ENCODE measurements at places on chromosomes 12 and 14.

- DNase-seq: no peak
Observed at GRCh38 chr14:22152161-22152870, 436.7 kb downstream of the DAD1 start.

DNA sequence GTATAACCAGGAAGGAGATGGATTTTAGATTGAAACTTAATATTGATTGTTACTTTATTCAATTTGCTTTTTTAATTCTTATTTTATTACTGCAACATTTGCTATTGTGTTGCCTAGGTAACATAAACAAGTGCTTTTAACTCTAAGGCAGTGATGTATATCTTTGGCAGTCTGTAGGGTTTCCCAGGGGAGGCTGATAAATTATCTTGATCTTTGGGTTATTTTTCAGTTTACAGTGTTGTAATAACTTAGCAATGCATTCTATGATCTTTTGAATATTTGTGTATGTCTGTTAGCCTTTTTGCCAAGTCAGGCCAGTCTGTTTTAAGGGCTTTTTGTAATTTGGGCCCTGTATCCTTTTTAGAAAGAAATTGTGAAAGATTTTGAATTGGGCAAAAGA lies 7.8 kb upstream of the DTD2 start:
- peak; percentile 33 for DNase-seq

- peak; percentile 19 for DNase-seq
Observed at GRCh38 chr12:4287325-4288211, 14.0 kb downstream of the CCND2 start.

GRCh38 chr14:103527408-103528145 lies 1.4 kb upstream of the TRMT61A start:
- DNase-seq: peak; percentile 38

DNA sequence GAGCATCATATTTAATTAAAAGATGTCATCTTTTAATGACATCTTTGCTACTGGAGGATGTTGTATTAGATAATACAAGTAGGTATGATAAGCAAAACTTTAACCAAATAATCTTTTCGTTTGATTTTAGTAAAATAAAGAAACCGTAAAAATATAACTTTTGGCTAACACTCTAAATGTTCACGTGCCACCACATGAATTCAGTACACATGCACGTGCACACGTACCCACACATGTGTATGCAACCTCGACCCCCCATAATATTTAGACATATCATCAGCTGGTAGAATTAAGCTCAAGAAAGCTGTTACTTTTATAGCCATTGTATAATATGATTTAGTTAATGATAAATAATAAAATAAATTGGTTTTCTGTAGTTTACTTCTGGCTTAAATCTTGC lies 566.6 kb upstream of the FBXO33 start:
- DNase-seq: no peak

- no peak for DNase-seq
Observed at GRCh38 chr14:96792003-96792402, 5.2 kb upstream of the VRK1 start.

- no peak for DNase-seq
Observed at GRCh38 chr12:95830335-95831089, 28.2 kb upstream of the SNRPF start.

GRCh38 chr14:99908653-99909250 lies 115.5 kb downstream of the EML1 start:
- DNase-seq: no peak

GRCh38 chr12:123748661-123749060 lies 13.4 kb upstream of the DNAH10 start:
- DNase-seq: peak; percentile 25

- DNase-seq: no peak
Observed at GRCh38 chr12:53514628-53515290, 7.5 kb upstream of the NPFF start.

GRCh38 chr12:49046129-49046895 lies 14.3 kb downstream of the KMT2D start:
- DNase-seq: no peak

DNA sequence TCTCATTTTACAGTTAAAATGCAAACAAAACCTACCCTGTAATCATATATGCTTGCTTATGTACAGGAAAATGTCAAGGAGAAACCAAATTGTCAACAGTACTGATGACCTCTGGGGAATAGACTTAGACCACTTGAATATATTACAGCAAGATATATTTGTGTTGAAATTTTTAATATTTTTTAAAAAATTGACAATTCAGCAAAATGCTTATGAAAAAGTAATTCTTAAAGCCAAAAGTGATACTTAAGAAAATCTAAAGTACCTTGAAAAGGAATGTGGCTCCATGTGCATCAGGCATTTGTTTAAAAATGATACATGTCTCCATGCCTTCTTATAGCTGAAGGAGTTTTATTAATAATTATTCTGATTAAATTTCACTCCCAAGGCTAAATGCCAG lies 49.2 kb downstream of the PTPN21 start:
- no peak for DNase-seq

DNA sequence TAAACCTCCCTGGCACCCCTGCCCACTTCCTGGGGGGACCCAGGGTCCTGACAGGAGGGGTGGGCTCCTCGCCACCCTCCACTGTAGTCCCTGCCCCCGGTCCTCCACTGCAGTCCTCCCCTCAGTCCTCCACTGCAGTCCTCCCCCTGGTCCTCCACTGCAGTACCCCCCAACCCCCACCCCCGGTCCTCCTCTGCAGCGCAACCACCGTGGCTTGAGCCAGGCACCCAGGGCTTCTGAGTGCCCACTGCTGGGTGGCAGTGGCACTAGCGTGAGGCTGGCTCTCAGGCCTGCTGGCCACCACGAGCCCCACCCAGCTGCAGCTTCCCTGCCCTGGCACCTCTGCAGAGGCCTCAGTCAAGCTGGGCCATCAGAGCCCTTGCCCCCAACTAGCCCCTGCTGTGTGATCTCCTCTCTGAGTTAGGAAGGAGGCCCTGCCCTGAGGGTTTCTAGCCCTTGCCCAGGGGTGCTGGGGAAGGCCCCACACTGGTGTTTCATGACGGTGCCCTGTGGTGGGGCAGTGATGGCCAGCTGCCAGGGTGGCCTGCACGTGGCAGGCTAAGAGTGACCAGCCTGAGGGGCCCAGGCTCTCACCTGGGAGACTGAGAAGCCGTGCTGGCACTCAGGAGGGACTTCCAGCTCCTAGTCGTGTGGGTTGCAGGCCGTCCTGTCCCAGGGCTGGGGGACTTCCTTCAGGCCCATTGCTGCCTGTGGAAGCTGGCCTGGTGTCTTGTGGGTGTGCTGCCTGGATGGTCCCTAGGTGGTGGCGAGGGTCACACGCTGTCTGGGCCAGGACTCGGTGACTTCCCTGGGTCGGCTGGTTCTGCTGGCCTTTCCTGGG lies 9.7 kb downstream of the CEP170B start:
- DNase-seq: no peak

GRCh38 chr12:81081726-81082125 lies 3.8 kb downstream of the ACSS3 start:
- no peak for DNase-seq

GRCh38 chr12:70260646-70261045 lies 17.4 kb downstream of the CNOT2 start:
- DNase-seq: no peak

- DNase-seq: no peak
Observed at GRCh38 chr14:80419345-80419744, 208.0 kb upstream of the DIO2 start.

- peak; percentile 20 for DNase-seq
Observed at GRCh38 chr12:93440043-93440835, 1.5 kb downstream of the UBE2N start.

DNA sequence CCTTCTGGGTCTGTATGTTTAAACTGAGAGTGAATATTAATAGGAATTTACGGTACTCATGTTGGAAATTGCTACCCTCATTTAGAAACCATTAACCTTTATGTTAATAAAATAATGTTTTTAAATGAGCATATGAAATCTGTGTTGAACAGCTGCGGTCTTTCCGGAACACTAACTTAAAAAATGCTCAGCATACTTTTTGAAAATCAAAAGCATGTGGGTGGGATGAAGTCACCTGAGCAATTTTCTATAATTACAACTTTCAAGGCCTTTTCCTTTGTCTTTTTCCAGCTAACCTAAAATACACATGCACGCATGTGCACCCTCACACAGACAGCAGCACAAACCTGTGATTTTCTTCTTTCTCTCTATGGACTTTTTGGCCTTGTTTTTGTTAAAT lies 39.8 kb downstream of the BORCS5 start:
- DNase-seq: no peak

DNA sequence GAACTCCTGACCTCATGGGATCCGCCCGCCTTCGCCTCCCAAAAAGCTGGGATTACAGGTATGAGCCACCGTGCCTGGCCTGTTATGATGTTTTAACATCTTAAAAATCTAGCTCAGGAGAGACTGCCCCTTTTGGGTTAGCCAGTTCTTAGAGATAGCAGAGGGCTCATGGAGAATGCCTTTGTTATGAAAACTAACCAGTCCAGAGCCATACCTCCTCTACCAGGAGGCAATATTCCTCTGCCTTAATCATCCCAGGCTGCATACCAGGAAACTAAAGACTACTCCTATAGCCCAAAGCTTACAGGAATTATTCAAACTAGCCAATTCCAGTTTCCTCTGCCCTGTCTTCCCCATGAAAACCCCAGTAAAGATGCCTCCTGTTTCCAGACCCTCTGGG lies 96.0 kb upstream of the MDM1 start:
- peak; percentile 59 for DNase-seq

- no peak for DNase-seq
Observed at GRCh38 chr12:21438643-21439042, 1.2 kb downstream of the PYROXD1 start.

GRCh38 chr12:110689281-110690126 lies 589 bp upstream of the HVCN1 start:
- peak; percentile 43 for DNase-seq

GRCh38 chr12:55933799-55934742 lies 3.1 kb downstream of the DGKA start:
- DNase-seq: peak; percentile 20

DNA sequence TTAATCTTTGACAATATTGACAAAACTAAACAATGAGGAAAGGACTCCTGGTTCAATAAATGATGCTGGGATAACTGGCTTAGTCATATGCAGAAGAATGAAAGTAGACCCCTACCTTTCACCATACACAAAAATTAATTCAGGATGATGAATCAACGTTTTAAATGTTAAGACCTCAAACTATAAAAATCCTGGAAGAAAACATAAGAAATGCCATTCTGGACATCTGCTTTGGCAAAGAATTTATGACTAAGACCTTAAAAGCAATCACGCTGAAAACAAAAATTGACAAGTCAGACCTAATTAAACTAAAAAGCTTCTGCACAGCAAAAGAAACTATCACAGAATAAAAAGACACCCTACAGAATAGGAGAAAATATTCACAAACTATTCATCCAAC lies 97.4 kb downstream of the LMNTD1 start:
- peak; percentile 76 for DNase-seq

DNA sequence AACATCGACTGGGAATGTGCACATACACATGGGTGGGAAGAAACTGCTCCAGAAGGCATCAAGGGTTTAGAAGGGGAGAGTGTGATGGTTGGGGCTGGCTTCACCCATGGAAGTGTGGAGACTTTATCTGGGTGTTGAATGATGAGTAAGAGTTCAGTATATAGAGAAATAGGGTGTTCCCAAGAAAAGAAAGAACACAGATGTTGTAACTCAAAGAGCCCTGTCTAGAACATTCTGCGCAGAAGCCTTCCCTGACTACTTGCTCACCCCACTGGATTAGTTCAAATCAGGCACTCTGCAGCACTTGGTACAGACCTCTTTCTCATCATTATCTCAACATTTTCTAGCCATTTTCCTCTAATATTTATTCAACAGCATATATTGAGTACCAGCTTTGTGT lies 491.7 kb downstream of the SNAPC1 start:
- DNase-seq: no peak

DNA sequence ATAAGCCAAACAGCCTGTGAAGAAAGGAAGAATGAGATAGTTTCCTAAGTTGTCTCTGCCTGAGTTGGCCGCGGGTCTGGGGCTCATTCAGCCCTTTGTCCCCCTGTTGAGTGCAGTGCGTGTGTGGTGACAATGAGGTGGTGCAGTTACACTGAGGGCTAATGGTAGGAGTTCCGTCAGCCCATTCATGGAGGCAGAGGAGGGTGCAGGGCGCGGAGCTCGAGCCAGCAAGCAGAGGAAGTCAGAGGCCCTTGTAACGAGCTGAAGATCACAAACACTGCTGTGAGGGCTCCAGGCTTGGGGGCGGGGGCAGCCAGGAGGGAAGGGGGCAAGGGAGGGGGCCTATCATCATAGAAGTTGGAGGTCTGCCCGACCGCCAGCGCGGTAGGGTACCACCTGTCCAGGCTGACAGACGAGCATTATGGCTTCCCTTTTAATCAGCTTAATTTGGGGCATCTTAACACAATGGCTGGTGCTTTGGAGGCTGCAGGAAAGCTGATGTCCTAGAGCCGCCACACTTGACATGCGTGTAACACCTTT lies 20.5 kb downstream of the CCND2 start:
- DNase-seq: no peak

DNA sequence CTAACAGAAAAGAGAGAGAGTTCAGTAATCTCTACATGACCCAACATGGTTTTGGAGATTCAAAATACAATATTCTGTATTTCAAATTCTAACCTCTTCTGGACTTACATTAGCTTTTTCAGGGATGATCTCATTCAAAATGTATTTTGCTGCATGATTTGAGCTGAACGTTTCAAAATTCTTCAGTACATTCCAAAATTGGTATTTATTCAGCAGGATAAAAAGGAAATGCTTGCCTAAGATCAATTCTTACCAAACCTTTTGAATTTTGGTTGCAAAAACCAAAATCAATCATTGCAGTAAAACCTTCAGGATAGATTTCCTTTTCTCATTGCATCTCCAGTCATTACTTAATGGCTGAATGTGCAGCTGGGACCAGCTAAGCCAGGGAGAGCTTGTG lies 1761.3 kb upstream of the SEL1L start:
- no peak for DNase-seq

DNA sequence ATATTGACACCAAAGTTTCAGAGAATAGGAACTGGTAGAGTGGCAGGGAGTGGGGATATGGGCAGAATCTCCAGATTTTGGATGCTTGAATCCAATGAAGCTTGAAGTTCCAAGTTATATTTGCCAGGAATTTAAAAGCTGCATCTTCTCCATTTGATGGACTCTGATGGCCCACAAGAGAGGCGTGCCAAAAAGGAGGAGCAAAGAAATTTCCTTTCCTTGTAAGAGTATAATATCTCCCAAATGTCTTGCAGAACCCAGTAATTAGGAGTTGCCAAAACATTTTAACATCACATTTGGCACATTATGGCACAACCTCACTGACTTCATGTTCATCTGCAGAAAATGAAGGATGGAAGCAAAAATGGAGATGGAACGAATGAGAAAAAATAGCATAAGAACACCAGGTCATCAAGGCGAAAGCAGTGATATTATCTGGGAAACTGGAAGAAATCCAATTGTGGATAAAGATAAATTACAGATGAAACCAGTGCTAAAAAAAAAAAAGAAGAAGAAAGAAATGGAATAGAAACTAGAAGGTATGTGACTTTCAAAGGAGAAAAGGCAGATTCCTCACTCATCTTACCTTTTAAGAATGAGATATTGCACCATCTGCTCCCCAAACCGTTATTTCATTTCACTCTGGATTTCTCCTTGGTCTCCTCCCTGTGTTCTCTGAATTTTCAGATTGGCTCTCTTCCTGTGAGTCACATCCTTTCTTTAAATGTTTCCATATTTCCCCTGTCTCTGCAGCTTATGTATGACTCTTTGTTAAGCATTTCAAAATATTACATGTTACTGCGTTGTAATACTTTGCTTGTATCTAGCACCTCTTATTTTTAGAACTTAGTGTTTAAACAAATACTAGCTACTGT lies 13.5 kb upstream of the FLRT2 start:
- peak; percentile 89 for DNase-seq

Data from EH (cell line).